Daoy (cell line): ENCODE measurements at places on chromosomes 5 and 9. TPM values are rescaled to one million over a fixed set of nuclear protein-coding genes. Genes with fewer than 3 reads are reported as not detected.
A peak's percentile ranks its signal among the peaks of the same experiment; 100 is the strongest.

ADGRD2 gene
- 0.23 TPM in 1 of 2 replicates, not detected in the other for total RNA-seq

SPINK4 gene
- total RNA-seq, result not detected in 2 replicates

CHSY3 gene
- 0.21 and 0.40 TPM in 2 replicates for total RNA-seq

SPINK7 gene
- total RNA-seq, result not detected in 2 replicates

PROB1 gene
- 0.09 and 0.17 TPM in 2 replicates for total RNA-seq

PARP8 gene
- total RNA-seq, result 9.5 and 11.5 TPM in 2 replicates

FAM163B gene
- total RNA-seq, result not detected in 2 replicates

ITK gene
- total RNA-seq, result not detected in 2 replicates

SCGB3A2 gene
- total RNA-seq, result not detected in 2 replicates

SLC27A6 gene
- total RNA-seq, result 1.1 and 1.2 TPM in 2 replicates

PDLIM4 gene
- total RNA-seq, result 94.7 and 103 TPM in 2 replicates

C9orf50 gene
- total RNA-seq, result not detected in 2 replicates

SLC6A19 gene
- total RNA-seq, result not detected in 2 replicates

PAEP gene
- total RNA-seq, result not detected in 2 replicates

WDR5 gene
- total RNA-seq, result 36.5 and 40.9 TPM in 2 replicates

DNA sequence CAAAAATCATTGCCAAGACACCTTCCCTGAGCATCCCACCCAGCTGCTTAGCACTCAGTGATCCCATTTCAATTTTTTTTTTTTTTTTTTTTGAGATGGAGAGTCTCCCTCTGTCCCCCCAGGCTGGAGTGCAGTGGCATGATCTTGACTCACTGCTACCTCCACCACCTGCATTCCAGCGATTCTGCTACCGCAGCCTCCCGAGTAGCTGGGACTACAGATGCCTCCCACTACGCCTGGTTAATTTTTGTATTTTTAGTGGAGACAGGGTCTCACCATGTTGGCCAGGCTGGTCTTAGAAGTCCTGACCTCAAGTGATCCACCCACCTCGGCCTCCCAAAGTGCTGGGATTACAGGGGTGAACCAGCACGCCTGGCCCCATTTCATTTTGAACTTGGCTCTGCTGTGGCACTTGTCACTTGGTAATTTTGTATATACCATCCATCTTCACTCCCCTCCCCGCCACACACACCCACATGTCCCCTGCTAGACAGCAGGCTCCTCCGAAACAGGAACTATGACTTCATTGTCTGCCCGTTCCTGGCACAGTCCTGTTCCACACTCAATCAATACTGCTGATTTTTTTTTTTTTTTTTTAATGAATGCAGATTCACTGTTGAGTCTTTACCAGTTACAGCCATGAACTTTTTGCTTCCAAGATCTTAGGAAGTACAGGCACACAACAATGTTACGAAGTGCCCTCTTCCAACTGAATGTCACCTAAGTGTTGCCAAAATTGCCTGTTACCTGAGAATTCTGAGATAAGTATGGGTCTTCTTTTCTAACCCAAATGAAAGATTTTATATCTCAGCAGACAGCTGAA lies 17.3 kb upstream of the ZBTB34 start:
- peak; percentile 36 for DNase-seq

DNA sequence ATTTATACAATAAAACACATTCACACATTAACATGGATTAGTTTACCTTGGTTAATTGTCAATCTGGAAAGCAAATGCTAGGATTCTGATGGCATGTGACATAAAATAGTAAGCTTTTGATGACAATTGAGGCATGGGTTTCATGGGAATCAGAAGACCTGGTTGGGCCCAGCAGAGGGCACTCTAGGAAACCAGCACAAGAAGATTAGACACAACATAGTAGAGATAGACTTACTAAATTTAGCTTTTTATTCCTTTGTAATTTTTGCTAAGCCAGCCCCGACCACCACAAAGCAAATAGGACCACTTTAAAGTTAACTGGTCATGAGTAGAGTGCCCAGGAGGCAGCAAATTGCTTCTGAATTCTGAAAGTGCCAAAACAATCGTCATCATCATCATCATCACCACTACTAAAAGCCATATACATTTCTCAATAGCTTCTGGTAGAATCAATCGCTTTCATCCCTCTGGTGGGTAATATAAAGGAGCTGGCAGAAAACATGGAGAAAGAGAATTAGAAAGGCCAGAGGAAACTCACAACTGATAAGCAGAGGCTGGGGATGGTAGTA lies 163.2 kb downstream of the ARRDC3 start:
- peak; percentile 36 for DNase-seq

GRCh38 chr5:171505473-171506043 lies 86.1 kb downstream of the FGF18 start:
- DNase-seq, result no peak

DNA sequence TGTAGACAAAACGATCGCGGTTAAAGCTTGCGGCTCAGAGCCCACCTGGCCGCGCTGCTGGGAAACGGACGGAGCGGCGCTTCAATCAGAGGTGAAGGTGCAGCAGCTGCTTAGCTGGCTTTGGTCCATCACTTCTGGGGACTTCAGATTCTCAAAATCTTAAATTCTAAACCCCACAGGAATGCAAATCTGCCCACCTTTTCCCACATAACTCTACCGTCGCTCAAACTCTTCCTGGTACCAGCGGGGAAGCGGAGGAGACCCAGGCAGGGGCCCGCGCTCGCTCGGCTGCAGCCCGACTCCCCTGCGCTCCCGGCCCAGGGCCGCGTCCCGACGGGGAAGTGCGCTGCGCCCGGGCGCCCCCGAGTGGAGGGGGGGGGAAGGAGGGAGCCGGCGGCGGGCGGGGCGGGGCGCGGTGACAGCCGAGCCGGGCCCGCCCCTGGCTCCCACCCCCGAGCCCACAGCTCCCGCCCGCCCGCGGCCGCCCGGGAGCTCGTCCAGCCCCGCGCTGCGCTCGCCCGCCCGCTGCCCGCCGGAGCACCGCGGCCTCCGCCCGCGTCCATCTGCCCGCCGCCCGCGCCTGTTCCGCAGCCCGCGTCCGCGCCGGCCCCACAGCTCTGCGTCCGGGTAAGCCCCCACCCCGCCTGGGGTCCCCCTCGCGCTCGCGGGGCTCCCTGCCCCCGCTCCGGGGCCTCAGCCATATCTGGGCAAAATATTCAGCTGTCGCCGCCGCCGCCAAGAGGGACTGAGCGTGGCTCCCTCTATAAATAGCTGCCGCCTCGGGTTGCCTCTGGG lies at the start of gene TMOD1:
TMOD1 (plus strand) TSS at position 490 of the 795 bp plus-strand sequence. CDS start 22,523 bp downstream, outside the sequence.
- peak; percentile 86 for DNase-seq

- no peak for DNase-seq
Measured at GRCh38 chr5:180974612-180975315, 13.9 kb upstream of the BTNL3 start.

DNA sequence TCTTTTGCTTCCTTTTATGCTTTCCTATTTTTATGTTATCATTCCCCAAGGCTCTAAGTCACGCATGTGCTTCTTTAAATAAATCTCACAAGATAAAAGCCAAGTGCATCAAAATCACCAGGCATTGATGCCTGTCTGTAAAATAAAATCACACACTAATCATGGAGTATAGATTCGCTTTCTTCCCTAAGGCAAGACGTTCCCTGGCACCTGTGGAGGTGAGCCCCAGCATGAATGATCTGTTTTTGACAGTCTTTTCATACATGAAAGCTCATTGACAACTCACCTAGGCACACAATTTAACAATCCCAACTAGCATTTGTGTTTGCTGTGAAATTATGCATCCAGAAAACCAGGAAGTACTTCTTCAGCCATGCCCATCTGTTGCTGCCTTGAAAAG lies 146.9 kb upstream of the DMAC1 start:
- no peak for DNase-seq

DNA sequence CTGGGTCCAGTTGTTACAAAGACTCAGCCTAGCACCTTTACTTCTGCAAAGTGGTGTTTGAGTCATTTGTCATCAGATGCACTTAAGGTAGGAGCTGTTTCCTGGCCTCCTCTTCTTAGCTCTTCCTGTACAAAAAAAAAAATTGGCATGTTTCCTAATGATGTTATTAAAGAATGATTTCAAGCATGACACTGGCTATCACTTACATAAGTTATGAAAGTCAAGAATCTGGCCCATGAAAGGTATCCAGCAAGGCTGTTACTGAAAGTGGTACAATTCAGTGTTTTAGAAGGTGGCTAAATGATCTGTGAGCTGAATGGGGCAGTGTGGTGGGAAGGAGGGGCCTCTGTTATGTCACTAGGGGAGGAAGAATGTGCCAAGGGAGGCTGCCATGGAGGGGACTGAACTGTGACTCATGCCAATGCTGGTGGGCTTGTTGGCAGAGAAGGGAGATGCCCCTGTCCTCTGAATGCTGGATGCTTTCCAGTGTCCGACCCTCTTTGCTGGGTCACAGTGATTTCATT lies 175.1 kb upstream of the MAP1B start:
- DNase-seq, result peak; percentile 86

GRCh38 chr5:34844999-34845398 lies 6.0 kb downstream of the TTC23L start:
- no peak for DNase-seq

GRCh38 chr9:118503236-118503635 lies 799.0 kb downstream of the TLR4 start:
- no peak for DNase-seq

DNA sequence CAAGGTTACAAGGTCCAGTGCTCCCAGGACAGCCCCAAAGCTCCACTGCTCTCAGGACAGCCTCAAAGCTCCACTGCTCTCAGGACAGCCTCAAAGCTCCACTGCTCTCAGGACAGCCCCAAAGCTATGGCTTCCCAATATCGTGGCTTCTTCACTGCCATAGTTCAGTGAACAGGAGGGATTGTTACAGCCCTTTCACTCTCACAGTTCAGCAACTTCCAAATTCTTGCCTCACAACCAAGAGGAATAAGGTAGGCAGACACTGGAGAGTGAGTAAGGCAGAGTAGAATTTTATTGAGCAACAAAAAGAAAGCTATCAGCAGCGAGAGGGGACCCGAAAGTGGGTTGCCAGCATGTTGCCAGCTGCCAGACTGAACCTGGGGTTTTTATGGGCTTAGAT lies 277.6 kb downstream of the CDH10 start:
- no peak for DNase-seq

DNA sequence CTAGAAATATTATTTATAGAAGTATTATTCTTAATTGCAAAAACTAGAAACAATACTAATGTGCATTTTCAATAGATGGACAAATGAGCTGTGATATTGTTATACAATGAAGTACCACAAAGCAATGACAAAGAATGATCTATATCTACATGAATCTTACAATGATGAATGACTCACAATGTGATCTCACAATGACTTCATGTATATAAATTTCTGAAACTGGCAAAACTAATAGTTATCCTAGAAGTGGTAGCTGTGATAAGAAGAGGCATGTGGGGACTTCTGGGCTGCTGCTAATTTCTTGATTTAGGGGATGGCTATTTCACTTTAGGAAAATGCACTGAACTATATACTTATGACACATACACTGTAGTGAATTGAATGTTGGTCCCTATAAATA lies 396.0 kb upstream of the ZNF608 start:
- peak; percentile 27 for DNase-seq

DNA sequence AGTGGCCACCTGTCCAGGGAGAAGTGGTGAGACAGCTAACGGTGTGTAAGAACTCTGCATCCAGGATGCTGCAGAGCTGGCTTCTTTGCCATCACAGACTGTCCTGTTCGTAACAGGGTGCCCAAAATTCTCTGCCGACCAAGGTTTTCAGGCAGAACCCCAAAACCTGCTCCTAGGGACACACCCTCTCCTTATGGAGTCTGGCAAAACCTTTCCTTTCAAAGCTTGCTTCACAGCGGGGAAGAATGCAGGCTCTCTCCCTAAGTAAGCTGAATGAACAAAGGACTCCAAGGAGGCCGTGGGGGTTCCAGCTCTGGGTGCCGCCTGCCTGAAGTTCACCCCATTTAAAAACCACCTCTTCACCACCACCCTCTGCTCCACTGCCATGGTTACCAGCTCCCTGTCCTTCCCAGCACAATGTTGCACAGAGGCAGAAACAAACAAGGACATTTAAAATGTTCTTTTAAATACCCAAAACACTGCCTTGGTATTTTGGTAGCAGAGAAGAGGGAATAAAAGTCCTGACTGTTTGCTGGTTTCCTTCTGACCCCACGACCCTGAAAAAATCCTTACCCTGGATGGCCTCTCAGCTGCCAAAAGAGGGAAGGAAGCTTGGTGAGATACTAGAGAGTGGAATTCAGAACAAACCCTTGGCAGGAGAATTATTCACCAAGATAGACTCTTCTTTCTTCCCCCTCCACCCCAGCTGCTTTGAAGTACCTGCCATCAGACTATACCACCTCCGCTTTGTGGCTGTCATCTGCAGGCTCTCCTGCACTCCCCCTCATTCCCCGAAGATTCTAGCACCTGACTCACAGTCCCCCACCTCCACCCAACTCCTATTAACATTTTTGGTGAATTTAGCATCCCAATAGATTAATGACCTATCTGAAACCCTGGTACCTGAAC lies 7.1 kb upstream of the KLF9 start:
- peak; percentile 18 for DNase-seq

DNA sequence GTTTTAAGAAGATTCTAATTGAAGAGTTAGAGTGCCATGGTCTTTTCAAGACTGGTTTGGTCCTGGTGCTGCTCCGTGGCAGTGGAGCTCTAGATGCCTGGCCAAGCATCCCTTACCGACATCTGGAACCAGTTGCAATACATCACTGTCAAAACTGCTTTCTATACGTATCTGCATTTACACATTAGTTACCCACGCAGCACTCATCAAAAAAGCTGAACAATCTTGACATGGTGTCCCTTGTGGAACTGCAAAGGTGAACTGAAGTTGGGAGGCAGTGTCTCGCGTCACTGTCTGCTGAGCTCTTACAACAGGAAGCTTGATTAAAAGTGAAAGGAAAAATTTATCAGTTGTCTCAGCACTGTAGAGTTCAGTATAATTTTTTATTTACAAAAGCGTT lies 82.6 kb downstream of the PBX3 start:
- peak; percentile 14 for DNase-seq

DNA sequence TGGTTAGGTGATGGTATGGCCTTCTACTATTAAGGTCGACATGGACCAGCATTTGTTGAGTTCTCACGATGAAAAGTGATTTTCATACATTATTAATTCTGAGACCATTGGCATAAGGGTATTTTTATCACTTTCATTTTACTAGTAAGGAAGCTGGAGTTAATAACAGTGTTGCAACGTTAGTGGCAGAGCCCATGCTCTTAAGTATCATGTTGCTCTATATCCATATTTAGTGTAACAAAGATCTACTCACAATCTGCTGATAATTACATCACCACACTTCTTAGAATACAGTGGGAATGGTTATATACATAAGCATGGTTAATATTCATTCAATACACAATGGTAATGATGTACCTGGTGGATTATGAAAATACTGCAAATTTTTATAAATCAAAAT lies 81.9 kb downstream of the PRR16 start:
- no peak for DNase-seq

DNA sequence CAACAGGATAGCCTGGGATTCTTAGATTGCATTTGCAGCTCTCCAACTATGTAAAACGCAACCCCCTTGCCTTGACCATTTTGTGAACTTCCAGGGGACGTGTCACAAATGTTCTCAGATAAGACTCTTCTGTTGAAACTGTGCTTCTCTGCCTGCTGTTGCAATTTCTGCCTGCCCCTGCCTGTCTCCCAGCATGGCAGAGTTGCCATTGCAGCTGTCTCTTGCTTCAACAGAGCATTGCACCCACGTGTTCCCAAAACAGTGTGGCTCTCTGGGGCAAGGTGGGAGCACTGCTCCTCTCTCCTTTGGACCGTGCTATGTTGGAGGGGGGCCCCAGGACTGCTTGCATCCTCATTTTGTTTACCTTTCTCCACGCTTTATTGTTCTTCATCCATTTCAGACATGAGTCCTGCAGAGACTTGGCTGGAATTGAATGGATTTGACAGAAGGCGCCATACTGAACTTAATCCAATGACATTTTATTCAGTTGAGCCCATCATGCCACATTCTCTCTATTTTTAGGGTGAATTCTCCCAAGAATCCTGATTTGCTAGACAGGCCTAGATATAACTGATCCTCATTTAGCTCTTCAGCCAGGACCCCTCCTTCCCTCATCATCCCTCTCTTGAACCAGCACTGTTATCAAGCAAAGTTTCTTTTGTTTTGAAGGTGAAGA lies 90.7 kb downstream of the MAT2B start:
- DNase-seq, result no peak
